ENCODE measurements at places on chromosomes 2 and 18.

GRCh38 chr2:219369447-219369861 is 18.3 kb downstream of the DNPEP start:
- no peak for DNase-seq

DNA sequence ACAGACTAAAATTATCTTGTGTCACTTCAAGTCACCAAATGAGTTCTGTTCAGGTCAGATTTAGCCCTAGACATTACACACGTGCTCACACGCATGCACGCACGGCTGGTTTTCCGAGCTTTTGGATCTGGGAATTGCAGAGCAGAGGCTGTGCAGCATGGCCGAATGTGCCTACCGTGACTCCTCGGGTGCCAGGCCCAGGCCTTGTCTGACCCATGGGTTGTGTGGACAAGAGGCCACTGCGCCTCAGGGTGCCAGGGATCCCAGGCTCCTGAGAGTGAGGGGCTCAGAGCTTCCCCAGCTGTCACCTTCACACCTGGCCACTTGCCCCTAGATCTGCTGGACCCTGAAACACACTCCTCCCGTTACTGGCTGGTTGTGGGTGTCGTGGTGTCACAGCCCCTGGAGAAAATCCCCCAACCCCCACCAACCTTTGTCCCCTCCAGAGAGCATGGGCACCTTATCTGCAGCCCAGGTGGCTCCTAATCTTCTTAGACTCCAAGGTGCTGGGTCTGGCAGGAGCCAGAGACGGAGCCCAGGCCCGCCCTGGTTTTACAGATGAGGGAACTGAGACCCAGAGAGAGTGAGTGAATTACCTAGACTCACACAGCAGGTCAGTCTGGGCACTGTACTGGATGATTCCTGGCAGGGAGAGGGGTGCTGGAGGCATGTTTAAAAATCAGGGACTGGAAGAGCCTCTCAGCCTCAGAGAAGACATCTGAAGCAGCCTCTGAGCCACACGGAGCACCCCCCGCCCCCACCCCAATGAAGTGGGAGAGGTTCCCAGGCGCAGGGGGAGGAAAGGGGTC is 56.8 kb downstream of the ATOH8 start:
- no peak for DNase-seq

DNA sequence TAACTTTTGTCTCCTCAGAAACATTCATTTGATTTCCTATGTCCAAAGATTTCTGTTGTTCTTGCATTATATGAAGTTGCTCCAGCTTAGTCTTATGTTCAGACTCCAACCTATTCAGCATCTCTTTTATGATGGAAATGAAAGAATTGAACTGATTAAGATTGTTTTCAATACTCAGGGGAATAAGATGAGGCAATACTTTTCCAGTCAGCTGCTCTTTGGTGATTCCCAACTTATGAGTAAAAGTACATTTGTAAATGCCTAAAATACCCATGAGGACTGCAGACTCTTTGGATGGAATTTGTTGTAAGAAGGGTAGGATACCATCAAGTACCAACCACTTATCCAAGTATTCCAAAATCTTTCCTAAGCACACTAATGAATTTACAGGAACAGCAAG is 39.8 kb downstream of the TRAK2 start:
- no peak for DNase-seq

DNA sequence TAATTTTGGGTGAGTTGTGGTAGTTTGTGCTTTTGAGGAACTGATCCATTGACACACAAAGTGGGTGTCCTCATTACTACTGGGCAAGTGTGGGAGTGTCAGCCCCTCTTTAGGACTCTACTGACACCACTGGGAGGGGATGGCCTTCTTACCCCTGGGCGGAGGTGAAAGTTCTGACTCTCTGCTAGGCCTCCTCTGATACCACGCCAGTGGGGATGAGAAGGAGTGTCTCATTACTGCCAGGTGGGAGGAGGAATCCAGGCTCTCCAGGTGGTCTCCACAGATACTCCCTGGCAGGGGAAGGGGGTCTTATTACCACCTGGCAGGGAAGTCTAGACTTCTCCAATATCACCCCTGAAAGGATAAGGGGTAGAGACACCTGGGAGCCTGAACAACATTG is 9.1 kb downstream of the LCLAT1 start:
- DNase-seq: no peak

DNA sequence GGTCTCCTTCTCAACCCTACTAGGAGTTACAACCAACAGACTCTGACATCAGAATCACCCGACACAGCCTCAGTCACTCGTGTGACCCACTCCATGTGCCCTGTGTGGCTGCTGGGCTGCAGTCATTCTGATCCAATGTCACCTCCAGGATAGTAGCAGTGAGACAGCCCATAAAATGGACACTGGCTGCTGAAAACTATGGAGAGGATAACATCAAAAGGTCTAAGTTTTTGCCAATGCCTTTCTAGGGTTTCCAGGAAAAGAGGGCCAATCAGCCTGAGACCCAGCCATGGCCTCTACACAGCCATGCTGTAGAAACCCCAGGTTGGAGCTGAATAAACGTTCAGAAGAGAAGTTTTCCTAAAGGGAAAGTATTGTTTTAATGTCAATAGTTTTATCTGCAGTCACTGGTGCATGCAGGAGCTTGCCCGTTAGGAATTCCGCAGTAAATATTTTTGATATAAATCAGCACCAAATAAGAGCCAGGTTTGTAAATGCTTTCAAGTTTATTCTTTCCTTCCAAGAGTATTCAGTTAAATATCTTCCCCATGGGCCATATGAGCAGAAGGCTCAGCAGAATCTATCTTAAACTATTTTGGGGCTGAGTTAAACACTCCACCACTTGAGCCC is 92.2 kb upstream of the PID1 start:
- DNase-seq: no peak

GRCh38 chr18:47420130-47420529 is 168.7 kb upstream of the SKOR2 start:
- DNase-seq: no peak

DNA sequence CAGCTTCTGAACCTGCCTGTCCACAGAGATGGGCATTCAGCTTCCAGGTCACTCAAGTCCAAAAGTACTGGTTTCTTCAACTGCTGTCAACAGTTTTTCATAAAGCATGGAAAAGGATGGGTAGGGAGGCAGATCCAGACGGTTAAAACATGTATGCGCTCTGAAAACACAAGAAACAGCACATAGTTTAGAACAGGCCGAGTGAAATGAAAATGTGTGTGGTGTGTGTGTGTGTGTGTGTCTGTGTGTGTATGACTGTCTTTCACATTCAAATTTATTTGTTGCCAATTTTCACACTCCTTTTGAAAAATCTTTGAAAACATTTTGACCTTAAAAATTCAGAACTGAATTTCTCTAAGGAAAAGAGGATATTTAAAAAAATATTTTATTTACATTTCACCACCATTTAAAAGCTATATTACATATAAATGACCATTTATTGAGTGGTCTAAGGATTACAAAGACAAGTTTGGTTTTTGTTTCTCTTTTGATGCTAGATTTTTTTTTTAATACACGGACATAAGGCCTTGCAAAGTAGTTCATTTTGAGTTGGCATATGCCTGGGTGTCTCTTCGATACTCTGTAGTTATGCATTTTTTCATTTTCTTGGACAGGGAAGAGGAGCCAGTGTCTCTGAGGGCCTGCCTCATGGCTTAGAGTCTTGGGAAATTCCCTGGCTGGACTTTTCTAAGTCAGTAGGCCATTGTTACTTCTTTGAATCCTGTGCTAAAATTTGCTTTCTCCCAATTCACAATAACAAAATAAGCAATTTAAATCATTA is 30.0 kb upstream of the STK17B start:
- no peak for DNase-seq

DNA sequence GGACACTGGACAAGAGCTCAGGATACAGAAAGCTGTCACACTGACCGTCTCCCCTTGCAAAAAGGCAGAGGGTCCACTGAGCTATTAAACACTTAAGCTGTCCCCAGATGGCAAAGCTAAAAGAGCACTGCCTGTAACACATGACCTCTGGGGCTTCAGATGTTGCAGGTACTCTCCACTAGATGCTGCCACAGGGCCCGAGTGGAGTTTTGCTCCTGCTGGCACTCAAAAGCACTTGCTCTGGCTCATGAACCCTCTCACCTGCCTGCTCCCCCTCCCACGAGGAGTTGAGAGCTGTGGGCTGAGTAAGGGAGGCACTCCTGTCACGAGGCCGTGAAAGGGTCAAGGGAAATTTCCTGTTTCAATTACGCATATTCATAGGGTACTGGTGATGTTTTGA is 227.9 kb downstream of the PRKCE start:
- DNase-seq: no peak

GRCh38 chr18:6132751-6133368 is 237.5 kb upstream of the TMEM200C start:
- no peak for DNase-seq

GRCh38 chr2:119544075-119544938 is at the start of gene CFAP221:
Gene CFAP221, plus strand, starts transcription at chr2:119544449. Its CDS starts 1,683 bp downstream, at chr2:119546132.
- peak; percentile 81 for DNase-seq

DNA sequence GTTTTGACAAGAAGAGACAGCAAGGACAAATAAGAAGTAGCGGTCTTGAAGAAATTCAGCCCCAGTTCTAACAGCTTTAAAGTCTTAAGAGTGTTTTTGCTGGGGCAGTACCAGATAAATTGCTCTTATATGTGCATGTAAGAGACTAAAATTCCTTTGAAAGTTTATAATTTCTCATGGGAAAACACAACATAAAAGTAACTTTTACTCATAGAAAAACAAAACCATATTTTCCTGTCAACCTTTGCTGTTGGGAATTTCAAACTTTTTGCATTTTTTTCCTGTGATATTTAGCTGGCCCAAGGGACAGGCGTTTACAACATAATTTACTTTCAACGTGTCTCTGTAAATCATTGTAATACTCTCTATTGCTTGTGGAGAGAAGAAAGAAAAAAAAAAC is 767.8 kb upstream of the ZEB2 start:
- no peak for DNase-seq

DNA sequence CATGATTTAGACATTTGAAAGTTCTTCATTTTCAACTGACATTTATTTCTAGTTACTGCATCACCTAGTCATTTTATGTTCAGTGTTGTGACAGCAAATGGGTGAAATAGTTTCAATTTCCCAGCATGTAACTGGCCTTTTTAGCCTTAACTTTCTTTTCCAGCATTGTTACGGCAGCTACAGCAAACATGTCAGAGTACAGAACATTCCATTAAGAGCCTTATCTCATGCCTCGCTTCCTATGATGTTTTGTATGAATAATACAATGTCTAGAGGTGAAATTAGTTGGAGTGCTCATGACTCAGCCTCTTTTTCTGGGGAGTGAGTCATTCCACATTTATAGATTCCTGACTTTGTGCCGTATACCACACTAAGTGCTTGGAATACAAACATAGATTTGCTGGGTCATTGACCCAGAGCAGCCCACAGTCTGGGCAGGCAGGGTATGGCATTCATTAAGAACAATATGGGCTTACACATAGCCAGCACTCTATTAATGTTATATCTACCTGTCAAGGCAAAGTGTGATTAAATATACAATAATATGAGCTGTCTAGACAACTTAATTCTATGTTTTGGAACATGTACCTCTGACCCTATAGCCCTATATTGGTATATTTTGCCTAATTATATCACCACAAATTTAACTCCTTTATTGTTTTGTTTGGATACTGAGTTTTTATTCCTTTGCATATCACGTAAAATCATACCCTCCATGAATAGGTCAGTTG is 72.2 kb downstream of the MAP2 start:
- peak; percentile 9 for DNase-seq

- no peak for DNase-seq
Observed at GRCh38 chr2:48434101-48434500, 95.9 kb upstream of the STON1 start.

GRCh38 chr2:128590309-128591021 is 271.8 kb upstream of the HS6ST1 start:
- no peak for DNase-seq

- no peak for DNase-seq
Observed at GRCh38 chr2:11534746-11535484, 1.1 kb downstream of the GREB1 start.

- peak; percentile 14 for DNase-seq
Observed at GRCh38 chr2:168518555-168519066, 62.5 kb downstream of the CERS6 start.

- peak; percentile 80 for DNase-seq
Observed at GRCh38 chr18:12408247-12408869, 629 bp downstream of the PRELID3A start.

DNA sequence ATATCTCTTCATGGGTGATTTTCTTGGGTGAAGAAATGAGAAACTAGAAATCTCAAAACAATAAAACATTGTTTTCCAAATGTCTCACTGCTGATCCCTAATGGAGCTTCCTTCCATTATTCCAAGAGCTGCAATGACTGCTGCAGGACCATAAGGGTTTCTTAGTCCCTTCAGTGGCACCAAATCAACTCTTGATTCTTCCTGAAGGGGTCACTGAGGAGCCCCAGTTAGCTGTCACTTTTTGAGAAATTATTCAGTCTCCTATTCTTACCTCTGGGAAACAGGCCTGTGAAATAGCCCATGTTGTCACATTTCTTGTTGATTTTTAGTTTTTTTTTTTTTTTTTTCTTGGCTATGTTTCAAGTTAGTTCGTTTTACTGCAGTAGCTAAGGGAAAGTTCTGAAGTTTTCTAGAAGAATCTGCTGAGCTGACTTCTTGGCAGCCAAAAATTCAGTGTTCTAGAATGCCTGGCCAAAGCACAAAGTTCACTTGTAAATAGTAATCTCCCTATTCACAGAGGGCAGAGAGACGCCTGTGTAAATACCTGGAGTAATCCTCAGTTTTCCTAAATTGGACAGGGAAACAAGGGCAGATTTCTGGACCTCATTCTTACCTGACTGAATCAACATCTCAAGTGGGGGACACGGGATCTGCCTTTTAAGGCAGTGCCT is 480.0 kb downstream of the RIT2 start:
- DNase-seq: no peak

DNA sequence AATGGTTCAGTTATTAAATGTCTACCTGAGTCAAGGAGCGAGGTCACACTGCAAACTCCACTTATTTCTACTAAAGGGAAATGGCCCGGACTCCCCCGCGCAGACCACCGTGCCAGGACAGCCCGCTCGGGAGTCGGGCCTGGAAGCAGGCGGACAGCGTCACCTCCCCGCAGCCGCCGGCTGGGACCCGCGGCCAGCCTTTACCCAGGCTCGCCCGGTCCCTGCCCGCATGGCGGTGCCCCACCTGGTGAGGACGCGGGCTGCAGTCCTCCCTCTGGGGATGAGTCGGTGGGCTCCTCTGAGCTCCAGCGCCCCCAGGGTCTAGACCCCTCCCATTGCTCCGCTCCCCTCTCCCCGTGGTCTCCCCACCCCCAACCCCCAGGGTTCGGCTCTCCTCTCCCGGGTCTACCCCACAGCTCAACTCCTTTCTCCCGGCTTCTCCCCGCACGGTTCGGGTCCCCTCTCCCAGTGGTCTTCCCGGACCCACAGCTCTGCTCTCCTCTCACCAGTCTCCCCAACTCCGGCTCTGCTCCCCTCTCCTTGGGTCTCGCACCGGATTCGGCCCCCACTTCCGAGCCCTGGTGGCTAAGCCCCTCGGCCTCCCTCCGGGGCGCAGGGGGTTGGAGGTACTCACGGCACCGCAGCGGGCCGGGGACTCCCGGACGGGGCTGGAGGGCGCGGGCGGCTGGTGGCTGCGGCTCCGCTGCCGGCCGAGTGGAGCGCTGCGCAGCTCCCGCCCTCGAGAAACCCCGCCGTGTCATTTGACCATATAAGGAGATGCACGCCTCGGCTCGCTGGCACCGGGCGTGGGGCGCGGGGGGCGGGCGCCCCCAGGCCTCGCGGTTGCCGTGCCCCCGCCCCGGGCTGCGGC is at the start of gene FHL2:
FHL2 (minus strand) TSS at position 716 of the 871 bp plus-strand sequence. CDS start 12,535 bp downstream, outside the sequence.
- no peak for DNase-seq
